ENCODE measurements at places on chromosomes 4 and X. TPM values are rescaled to one million over a fixed set of nuclear protein-coding genes. Genes with fewer than 3 reads are reported as not detected.

- DNase-seq, result no peak
Observed at GRCh38 chr4:75308049-75308448, 206.2 kb downstream of the RCHY1 start.

DNA sequence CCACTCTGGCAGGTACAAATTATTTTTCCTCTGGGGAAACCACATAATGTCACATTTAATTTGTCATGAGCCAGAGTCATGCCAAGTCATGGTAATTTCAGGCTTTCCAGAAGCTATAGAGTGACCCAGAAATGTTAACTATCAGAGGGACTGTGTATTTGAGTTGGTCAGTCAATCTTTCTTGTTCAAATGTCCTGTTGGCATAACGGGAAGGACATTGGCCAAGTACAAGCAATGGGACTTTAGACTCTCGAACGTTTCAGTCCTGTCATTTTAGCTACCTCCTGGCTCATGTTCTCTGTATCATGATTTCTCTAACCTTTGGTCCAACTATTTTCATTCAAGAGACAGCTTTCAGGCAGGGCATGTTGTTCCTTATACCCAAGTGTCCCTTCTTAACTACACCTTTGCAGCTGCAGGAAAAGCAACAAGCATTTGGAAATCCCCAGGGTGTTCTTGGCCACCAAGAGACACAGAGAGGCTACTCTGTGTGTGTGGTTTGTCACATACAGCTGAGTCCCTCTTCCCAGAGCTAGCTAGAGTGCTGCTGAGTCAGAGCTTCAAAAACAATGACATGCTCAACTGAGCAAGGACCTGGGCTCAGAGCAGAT is 142.6 kb downstream of the EGF start:
- DNase-seq, result no peak

Gene MAGEA2
- total RNA-seq, result not detected

Gene FDCSP
- not detected for total RNA-seq

GRCh38 chr4:46484881-46485280 is 95.0 kb upstream of the GABRA2 start:
- no peak for DNase-seq

GRCh38 chr4:139556071-139556723 is at the start of gene SETD7:
Gene SETD7 (minus strand): TSS chr4:139556219. CDS start chr4:139556137, 82 bp downstream.
- DNase-seq, result peak; percentile 77
